ENCODE measurements at places on chromosomes 7 and 10.

DNA sequence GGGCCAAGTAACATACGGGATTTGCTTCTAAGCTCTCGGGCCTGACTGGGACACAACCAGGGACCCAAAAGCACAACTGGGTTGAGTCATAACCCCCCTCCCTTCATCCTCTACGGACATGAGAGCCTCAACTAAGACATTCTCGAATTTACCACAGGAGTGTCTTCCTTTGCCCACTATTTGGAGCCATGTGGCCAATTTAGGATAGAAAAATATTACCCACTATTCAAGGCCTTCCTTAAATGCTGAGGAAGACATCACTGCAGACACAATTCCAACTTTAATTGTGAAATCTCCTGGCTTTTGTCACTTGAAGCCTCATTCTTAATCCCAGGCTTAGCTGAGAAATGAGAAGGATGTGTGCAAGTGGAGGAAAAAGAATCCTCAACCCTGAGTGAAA lies 11.8 kb downstream of the CTBP2 start:
- no peak for DNase-seq

DNA sequence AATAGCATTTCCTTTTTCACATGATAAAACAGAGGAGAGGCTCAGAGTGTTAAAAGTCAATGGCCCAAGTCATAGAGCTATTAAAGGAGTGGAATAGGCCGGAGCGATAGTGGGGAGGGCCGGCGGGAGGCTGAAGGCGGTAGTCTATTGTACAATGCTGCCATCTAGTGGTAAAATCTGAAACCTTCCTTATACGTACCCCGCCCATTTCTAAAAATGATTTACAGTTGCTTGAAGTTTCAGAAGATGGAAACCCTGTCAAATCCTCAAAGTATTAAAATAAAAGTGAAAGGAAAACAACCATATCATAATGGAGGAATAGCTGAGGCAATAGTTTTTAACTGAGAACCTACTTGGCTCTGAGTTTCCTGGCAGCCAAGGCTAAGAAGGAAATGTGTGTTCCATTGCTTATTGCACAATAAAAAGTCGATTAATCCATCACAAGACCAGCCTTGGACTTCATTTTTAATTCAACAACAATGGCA lies 209.1 kb downstream of the CCSER2 start:
- peak; percentile 4 for DNase-seq

DNA sequence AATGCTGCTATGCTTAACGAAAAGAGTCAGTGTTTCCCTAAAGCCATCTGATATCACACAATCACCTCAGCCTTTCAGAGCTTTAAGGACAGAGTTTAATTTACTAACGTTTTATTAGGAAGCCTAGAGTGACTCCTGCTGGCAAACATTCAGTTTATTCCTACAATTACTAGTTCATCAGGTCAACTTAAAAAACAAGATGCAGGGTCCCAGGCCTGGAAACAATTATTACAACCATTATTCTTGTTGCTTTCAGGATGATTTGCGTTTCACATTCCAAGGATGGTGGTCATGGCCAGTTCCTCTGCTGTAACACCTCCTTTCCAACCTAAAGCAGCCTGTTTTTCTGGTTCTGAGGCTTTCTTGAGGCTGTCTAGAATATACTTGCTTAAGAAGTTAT lies 1.5 kb upstream of the FAM53B start:
- DNase-seq = peak; percentile 7

DNA sequence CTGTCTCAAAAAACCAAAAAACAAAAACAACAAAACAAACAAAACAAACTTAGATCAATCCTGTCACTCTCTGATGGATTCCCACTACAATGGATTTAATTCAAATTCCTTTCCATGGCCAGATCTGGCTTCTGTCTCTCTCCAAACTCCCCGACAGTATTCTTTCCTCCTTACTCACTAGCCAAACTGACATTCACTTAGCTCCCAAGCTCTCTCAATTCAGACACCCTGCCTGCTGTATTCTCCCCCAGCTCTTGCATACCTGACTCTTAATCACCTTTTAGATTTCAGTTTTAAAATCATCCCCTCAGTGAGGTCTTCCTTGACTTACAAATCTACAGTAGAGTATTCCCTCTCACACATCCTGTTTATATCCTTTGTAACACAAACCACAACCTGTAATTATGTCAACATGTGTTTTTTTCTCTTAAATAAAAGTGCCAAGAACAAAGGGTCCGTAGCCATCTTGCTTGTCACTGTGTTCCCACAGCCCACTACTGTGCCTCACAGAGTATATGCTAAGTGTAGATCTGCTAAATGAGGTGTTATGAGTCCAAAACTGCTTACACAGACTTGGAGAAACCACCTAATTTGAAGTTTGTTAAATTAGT lies 14.4 kb downstream of the HERPUD2 start:
- no peak for DNase-seq

- no peak for DNase-seq
These were observed 16.9 kb downstream of the PCGF6 start for GRCh38 chr10:103333934-103334520.

- DNase-seq = no peak
These were observed 84.1 kb downstream of the FOXL3 start for GRCh38 chr7:373818-374705.

- DNase-seq = no peak
These were observed 151.3 kb upstream of the KMT2E start for GRCh38 chr7:104862719-104863118.

DNA sequence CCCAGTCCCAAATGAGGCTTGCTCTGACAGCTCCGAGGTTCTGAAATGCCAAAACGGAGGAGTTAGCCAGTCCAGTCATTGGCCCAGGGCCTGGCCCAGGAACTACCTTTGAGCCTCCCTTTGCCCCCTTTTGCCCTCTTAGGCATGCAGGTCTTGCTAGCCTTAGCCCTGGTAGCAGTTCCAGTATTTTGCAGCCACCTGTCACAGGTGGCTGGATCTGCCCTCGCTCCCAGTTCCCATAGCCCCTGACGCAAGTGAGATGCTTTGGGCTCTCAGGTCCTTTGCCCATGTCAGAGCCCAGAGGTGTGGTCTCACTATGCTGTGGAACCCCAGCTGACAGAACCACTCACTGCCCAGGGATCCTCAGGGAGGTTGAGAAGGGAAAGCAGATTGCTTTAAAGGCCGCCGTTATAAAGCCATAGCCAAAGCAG lies 42.0 kb downstream of the GPRIN2 start:
- DNase-seq = no peak

GRCh38 chr10:70286616-70287015 lies 2.8 kb upstream of the NPFFR1 start:
- DNase-seq = no peak

GRCh38 chr10:96588060-96588554 lies 1.3 kb upstream of the TM9SF3 start:
- DNase-seq = no peak

GRCh38 chr7:100860702-100861615 lies 6.2 kb upstream of the TRIP6 start:
- no peak for DNase-seq

GRCh38 chr10:5428133-5428532 lies 15.8 kb downstream of the NET1 start:
- DNase-seq = no peak

DNA sequence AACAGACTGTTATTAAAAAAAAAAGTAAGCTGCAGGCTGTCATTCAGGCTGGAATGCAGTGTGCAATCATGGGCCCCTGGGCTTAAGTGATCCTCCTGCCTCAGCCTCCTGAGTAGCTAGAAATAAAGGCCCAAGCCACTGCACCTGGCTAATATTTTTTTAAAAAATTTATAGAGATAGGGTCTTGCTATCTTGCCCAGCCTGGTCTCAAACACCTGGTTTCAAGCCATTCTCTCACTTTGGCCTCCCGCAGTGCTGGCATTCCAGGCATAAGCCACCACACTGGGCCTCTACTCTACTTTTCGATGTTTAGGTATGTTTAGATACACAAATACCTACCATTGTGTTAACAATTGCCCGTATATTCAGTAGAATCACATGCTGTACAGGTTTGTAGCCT lies 270.4 kb upstream of the PRKCQ start:
- DNase-seq = no peak

DNA sequence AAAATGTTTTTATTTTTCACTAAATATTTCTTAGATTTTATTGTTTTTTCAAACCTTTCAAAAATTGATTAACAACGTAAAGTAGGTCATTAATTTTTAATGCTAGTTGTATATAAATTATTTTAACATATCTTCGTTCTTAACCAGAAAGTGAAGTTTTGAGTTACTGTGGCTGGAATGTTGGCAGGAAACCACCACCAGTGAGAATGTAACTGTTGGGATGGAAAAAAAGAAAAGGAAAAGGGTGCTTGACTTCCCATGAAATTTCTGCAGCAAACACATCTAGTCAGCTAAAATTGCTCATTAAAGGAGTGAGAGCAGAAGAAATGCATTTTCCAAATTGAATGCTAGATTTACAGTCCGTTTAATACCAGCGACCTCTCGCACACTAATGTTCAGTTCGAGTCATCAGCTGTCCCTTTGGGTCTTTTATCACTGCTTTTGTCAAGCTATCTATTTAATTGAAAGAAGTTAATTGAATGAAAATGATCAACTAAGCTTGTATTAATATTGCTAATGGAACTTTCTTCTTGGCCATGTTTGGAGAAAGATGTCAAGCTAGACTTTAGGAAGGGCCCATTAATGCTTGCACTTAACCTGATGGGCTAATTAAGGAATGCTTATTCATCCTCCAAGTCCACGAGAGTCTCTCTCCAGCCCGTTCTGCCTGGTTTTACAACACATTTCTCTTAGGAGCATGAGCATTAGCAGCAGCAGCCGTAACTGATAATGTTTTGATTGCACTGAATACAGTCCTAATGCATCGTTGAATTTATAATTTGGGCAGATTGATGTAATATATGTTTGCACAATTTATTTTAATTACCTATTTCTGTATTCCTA lies 70.1 kb downstream of the UBE3C start:
- no peak for DNase-seq

- DNase-seq = no peak
These were observed 68.9 kb upstream of the ZNF33B start for GRCh38 chr10:42707234-42707633.

- DNase-seq = no peak
These were observed 172.3 kb downstream of the CACNB2 start for GRCh38 chr10:18312374-18313139.

DNA sequence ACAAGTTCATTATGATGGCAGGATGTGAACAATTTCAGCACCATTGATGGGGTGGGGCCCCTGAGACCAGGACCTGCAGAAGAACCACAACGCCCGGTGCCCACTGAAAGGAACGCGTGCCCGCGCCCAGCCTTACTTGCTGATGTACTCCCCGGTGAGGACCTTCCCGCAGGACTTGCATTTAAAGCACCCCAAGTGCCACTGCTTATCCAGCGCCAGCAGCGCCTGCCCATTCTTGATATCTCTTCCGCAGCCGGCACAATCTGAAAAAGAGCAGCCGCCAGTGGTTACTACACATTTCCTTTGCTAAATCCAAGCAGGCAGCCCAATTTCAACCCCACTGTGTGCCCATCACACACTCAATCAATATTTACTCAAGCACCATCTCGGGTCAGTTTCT lies 110.6 kb downstream of the ABLIM1 start:
- no peak for DNase-seq

DNA sequence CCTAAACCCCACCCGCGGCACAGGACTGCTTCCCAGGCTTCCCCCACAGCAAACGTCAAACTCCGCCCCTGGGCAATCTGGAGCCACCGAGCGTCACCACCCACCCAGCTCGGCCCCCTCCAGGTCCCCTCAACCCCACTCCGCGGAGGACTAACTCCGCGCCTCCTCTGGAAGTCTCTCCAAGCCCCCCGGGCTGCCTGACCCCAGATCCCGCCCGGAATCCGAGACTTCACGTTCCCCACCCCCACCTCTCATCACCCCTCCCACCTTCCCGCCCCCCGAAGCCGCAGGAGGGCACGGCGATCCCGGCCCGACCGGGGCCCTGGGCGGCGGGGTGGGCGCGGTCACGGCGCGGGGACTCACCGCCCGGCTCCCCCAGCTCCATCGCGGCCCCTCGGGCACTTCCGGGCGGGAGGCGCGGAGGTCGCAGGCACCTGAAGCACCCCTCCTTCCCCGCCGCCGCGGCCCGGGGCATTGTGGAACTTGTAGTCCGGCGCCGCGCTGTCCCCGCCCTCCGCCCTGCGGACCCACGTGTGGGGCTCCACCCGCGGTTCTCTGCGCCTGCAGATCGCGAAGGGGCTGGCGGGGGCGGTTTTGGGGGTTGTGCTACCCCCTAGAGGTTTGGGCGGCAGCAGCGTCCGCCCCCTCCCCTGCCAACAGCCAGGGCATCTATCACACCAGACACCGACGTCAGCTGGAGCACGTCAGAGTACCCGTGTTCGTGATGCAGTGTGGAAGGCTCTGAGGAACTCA lies at the start of gene TMUB1:
Gene TMUB1, minus strand, starts transcription at position 423 of the 753 bp plus-strand sequence. CDS start 930 bp downstream, outside the sequence.
- peak; percentile 65 for DNase-seq

- DNase-seq = no peak
These were observed 54.8 kb upstream of the IFRD1 start for GRCh38 chr7:112395411-112395810.

DNA sequence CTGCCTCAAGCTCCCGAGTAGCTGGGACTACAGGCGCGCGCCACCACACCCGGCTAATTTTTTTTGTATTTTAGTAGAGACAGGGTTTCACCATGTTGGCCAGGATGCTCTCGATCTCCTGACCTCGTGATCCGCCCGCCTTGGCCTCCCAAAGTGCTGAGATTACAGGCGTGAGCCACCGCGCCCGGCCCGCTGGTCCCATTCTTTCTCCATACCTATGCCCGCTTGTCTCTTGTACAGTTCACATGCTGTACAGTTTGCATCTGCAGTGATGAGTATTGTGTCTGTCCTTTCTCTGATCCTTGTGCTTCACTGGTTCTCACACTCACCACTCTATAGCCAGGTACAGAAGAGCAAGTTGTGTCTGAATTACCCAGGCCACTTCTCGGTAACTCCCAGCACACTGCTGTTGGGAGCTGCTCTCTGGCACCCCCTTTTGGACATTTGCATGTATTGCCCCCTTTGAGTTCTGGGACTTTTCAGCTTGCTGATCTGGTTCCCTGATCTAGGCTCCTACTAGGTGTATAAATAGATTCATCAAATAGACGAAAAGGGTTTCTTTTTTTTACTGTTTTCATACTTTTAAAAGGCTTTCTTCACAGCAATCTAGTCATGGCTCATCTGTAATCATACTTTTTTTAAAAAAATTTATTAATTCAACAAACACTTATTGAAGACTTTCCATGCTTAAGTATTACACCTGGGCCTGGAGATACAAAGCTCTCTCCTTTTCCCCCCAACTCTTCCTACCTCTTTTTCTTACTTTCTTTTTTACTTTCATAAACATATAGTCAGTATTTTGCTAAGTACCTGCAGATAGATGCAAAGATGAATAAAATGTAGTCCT lies 53.5 kb downstream of the AOAH start:
- DNase-seq = peak; percentile 48

DNA sequence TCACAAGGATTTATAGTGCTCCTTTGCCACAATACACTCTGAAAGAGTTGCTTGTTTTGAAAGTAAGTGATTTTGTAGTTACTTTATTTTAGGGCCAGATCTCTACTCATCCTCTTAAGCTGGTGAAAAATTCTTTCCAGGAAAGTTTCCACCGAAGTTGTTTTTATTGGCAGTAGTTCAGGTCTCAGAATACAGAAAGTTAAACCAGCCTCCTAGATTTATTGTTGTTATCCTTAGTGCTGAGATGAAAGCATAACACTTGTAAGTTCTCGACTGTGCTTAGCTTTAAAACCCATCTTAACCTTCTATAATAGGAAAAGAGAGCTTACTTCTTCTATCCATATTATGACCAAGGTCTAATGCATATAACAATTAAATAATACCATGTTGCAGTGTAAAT lies 5.5 kb downstream of the AP3M1 start:
- DNase-seq = no peak

- no peak for DNase-seq
These were observed 97.6 kb upstream of the PDE1C start for GRCh38 chr7:32167815-32168214.
